Activated naive CD4-positive, alpha-beta T cell (primary cell): ENCODE measurements at places on chromosomes 1 and 21.
A peak's percentile ranks its signal among the peaks of the same experiment; 100 is the strongest.

DNA sequence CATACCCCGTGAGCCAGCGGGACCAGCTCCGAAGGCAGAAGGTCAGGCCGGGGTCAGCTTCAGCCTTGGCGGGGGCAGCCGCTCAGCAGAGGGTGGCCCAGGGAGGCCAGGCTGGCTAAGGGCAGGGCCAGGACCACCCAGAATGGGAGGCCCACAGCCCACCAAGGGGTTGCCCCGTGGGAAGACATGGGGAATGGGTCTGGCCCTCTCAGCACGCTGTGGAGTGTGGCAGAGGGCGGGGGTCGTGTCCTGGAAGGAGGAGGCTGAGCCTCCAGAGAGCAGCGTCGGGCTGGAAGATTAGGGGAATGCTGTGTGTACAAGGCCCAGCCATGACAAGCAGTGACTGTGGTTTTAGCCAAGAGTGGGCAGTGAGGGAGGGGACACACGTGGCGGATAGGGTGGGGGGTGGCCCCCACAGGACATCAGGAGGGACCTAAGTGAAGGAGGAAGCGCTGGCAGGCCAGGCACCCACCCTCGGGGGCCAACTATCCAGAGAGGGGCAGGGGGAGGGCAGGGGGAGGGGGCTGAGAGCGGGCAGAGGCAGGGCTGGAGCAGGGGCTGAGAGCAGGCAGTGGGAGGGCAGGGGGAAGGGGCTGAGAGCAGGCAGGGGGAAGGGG, 43.9 kb upstream of the POFUT2 start:
- no peak for DNase-seq

DNA sequence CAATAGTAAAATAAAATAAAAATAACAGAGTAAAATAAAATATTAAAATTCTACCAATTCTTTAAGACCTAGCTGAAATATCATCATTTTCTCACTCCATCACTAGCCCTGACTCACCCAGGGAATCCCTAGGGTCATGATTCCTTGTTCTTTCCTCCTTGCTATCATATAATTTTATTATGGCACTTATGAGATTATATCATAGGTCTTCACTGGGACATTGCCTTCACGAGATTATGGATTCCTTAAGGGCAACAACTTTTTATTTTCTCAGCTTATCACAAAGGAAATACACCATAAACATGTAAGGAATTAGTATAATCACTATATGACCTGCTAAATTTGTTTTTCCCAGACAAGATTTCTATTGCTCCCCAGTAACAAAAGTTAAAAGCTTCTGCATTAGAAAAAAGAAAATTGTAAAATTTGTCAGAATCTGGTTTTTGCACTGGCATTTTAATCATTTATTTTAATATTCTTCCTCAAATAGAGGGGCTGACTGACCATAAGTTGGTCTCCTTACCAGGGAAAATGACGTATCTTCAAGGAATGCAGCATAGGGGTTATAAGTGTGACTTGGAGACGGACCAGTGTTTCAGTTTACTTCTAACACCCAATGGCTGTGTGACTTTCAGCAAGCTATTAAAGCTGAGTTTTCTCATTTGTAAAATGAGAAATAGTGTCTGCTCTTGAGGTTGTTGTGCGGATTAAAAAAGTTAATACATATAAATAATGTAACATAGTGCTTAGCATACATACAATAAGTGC, 8.8 kb upstream of the CLCA4 start:
- no peak for DNase-seq

DNA sequence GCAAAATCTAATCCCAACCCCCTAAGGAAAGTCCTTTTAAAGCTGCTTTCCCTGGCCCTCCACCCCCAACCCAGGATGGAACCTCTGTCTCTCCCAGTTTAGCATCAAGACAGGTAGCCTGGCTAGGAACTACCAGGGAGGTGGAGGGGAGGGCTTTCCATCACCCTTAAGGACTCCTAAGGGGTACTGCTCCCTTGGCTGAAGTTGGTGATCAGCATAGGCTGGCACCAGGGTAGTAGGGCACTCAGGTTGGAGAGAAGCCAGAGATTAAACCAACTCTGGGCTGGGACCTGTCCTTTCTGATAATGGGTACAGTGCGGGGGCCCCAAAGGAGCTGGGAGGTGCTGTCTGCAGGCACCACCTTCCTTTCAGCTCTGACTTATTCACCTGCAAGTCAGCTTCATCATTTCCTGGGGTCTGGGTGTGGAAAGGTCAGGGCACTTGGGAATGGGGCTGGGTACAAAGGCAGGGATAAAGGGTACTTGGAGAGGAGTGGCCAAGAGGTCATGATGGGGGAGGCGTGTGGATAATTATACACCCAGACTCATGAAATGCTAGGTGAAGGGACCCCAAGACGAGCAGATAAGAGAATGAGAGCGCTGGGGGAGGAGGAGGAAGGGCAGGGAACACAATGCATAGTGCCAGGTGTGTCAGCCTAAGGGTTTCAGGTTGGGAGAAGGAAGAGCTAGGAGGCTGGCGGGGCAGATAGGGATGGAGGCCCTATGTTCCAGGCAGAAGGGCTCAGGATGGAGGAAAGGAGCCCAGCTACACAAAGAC, 1.2 kb downstream of the ARHGEF2 start:
- DNase-seq = no peak

GRCh38 chr1:204418174-204419063, 6.8 kb upstream of the PPP1R15B start:
- DNase-seq = no peak

- no peak for DNase-seq
These were observed 856.8 kb upstream of the ADAMTS5 start for GRCh38 chr21:27823652-27824201.

DNA sequence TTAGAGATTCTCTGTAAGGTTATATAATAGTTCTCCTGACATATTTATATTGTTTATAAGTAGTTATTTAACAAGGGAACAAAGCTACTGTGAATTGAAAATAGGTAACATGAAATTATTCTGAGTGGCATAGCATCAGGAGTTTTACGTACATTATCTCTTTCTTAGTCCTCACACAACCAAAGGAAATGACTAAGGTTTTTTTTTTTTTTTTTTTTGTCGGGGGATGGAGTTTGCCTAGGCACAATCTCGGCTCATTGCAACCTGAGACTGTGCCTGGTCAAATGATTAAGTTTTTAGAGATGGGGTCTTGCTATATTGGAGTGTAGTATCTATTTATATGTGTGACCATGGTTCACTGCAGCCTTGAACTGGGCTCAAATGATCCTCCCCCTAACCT, 24.9 kb downstream of the TMED5 start:
- DNase-seq = no peak

DNA sequence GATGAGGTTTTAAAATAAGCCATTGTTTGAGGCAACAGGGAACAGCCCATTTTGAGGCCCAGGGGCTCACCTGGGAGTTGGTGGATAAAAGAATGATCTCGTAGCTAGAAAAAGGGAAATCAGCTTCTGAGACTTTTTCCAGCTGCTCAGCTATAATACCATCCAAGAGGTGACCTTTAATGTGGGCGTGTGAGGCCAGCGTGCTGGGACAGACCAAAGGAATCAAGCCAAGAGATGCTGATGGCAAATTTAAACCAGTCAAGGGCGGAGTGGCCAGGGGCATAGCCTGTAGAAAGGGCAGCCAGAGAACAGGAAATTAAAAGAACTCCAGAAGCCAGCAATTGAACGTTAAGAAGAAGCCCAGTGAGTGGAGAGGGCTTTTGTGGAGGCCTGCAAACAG, 132.6 kb downstream of the IER5 start:
- no peak for DNase-seq

DNA sequence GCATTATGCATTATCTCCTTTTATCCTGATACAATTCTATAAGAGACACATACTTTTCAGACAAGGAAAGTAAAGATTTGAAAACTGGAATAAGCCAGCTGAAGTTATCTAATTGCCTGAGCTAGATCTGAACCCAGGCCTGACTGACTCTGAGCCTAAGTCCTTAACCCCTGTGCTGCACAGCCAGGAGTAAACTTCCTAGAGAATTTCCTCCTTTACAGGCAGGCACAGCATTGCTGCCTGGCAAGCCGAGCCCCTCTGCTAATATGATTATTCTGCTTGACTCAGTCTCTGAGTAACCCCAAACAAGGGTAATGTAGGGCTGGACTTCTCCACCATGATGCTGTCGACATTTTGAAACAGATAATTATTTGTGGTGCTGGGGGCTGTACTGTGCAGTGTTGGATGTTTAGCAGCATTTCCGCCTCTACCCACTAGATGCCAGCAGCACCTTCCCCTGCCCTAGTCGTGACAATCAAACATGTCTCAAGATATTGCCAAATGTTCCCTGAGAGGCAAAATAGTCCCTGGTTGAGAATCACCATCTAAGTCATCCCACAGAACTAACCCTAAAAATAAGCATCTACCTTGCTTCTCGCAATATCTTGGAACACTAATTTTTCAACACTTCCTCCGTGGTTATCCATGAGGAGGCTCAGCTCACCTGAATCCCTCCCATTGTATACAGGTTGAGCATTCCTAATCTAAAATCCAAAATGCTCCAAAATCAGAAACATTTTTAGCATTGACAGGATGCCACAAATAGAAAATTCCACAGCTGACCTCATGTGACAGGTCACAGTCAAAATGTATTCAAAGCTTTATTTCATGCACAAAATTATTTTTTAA, 18.5 kb downstream of the CAMK1G start:
- no peak for DNase-seq

DNA sequence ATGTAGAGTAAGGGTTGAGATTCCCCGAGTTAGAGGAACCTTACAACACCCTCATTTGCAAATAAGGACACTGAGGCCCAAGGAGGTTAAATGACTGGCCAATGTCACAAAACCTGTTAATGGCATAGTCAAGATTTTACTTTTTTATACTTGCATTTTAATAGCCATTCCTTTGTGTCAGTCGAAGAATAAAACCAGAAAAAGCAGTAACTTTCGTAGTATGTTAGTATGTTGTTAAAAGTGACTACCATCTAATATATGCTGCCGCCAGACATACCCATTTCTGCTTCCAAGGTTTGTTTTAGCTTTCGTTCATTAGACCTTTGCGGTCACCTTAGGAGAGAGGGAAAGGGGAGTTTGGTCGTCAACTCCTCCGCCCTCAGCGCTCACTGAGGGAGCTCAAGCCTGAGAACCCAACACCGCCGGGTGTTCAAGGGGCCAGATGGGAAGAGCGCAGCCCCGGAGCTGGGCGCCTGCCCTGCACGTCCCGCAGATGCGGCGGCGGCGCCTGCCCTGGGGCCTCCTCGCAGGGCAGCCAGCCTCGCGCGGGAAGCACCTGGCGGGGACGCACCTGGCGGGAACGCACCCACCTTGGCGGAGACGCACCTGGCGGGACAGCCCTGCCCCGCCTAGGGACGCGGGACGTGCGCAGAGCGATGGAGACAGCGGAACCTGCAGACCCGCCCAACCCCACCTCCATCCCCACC, 466 bp downstream of the VPS26C start:
- no peak for DNase-seq

GRCh38 chr1:77036560-77036959, 169.3 kb downstream of the ST6GALNAC5 start:
- no peak for DNase-seq

DNA sequence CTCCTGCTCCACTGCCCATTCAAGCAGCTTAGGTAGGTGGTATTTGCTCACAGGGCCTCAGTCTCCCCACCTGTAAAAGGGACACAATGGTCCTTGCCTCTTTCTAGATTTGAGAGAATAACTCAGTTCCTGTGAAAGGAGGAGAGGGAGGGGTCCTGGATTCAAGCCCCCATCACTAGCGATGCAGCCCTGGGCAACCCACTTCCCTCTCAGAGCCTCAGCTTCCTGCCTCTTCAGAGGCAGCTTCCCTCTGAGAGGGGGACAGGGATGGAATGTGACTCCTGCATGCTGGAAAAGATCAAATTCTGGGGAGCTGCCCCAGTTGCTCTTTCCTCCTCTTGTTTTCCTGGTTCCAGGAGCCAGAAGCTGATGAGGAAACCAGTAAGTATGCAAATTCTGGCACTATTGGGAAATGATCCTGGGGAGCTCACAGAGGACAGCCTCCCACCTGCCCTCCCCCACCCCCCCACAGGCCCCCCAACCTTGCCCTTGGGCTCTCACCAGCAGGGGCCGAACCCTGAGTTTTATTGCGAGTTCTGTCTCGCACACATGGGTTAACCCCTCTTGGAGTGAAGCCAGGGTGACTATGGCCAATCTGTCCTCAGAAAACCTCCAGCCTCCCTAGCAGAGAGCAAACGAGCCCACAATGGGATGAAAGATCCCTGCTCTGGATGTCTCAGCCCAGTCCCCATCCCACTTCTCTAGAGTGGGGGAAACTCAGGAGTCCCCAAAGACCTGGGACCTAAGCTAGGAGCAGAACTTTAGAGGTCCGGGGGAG, 11.7 kb downstream of the ZC3H12A start:
- DNase-seq = no peak

GRCh38 chr1:90838720-90839119, 121.6 kb upstream of the BARHL2 start:
- DNase-seq = no peak

DNA sequence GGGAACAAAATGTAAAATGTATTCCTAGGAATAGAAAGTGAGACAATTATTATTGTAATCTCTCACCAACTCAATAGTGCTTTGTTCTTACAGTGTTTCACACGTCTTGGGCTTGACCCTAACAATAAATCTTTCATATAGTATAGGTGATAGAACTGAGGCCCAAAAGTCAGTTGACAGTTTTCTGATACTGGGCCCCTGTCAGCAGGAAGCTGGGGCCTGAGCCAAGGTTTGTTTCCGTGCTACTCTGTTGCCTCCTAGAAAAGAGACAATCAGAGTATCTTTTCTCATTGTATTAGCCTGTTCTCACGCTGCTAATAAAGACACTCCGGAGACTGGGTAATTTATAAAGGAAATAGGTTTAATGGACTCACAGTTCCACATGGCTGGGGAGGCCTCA, 5.0 kb downstream of the RRP1B start:
- DNase-seq = no peak

DNA sequence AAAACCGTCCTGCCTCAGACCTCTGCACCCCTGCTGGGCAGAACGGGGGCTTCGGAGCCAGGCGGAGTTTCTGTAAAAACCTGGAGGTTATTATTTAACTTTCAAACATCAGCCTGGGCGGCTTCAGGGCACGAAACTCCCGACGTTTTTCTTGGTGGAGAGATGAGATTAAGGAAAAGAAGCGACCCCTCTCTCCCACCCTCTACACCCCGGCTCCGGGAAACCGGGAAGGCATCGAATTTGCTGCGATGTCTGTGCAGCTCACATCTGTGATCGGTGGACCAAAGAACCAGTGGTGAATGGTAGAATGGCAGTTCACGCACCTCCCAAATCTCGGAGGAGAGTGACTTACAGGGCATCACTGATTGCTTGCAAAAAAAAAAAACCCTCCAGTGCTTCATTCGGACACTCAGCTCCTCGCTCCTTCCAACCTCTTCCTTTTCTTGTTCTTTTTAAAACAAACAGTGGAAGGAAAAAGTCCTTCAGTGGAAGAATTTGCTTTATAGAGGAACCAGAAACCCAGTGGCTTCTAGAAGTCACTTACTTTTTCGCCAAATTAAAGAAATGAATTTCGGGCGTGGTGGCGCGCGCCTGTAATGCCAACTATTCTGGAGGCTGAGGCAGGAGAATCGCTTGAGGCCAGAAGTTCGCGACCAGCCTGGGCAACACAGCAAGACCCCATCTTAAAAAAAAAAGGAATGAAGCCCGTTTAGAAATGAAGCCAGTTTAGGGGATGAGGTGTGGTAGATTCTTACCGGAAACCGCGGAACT, 884 bp downstream of the PHACTR4 start:
- DNase-seq = peak; percentile 20
